Activated T-cell treated with anti-CD3 and anti-CD28 coated beads, Interleukin-2, amount 50 U/mL, for 48 hours (primary cell): ENCODE measurements at places on chromosomes 12 and 14.

GRCh38 chr12:131402781-131403396, 308.0 kb upstream of the SFSWAP start:
- no peak for DNase-seq

DNA sequence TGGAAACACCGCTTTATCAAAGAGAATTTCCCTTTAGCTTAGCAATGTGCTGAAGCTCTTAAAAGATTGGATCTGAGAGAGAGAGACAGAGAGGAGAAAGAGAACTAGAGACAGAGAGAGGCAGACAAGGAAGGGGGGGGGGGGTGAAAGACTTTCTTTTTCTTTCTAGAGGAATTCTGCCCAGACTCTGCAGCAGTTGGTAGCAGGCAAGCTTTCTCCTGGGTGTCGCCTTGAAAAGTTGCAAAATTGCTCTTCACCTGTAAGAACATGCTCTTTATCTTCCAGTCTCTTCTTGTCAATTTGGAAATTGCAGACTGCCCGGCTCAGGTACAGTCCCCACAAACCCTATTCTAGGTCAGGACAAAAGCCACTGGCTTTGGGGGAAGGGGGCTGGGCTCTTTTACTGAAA, 2.9 kb upstream of the OTX2 start:
- no peak for DNase-seq

DNA sequence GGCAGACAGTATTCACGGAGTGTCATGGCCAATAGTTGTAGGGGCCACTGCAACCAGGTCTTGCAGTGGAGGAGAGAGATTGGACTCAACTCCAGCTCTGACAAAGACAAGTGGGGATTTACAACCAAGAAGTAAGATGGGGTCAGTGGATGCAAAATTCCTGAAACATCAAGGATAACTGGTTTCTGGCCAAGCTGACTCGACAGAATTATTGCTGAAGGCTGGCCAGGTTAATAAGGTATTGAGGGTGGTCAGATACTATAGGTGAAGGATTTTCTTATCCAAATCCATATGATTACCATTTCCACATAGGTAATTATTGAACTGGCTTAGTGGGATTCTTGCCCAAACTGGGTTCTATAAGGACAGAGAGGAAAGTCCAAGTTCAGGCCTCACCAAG, 64.9 kb upstream of the FOXG1 start:
- DNase-seq = no peak

- peak; percentile 17 for DNase-seq
Measured at GRCh38 chr14:57314396-57315089, 45.8 kb downstream of the AP5M1 start.

DNA sequence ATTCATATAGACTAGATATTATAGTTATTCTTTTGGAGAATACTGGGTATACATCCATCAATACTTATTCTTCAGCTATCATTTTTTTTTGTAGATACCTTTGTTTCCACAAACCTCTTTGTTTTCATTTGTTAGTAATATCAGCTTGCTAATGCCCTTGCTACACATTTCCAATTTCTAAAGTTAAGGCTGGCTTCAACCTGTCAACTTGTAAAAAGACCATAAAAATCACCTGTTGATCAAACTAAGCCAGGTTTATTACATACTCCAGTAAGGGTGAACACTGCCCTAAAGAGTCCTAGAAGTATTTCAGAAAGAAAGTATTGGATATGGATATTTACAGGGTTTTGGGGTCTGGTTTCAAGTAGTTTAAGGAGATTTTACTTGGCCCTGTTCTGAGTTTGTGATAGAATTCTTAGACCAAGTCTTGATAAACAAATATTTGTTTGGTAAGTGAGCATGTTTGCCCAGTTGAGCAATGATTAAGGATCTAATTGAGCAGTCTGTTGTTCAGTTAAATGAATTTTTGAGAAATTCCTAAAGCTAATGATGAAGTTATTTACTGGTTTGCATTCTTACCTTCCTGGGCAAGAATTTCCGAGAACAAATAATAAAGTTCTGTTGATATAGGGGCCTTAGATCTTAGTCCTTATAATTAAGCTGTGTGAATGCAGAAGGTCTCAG, 52.8 kb upstream of the LRTM2 start:
- DNase-seq = no peak

GRCh38 chr14:86038387-86039042, 508.6 kb downstream of the FLRT2 start:
- peak; percentile 56 for DNase-seq

- DNase-seq = no peak
Measured at GRCh38 chr14:103078860-103079587, 5.0 kb upstream of the LBHD2 start.

DNA sequence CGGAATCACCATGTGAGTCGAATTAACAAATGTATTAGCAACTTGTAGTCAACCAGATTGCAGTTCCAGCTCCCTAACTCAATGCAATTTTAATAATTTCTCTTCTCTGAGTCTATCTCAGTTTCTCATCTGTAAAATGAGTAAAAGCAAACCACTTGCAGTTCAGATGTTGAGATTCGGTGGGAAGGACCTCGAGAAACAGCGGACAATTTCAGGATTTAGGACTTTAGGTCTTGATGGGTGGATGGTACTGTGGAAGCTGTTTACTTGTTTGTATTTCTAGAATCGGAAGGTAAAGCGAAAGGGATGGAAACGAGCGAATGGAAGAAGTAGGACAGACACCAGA, 510 bp upstream of the TTC8 start:
- DNase-seq = no peak

- DNase-seq = no peak
Measured at GRCh38 chr12:41254004-41254914, 66.1 kb downstream of the PDZRN4 start.

GRCh38 chr12:122028165-122028904, 6.7 kb downstream of the BCL7A start:
- DNase-seq = no peak

DNA sequence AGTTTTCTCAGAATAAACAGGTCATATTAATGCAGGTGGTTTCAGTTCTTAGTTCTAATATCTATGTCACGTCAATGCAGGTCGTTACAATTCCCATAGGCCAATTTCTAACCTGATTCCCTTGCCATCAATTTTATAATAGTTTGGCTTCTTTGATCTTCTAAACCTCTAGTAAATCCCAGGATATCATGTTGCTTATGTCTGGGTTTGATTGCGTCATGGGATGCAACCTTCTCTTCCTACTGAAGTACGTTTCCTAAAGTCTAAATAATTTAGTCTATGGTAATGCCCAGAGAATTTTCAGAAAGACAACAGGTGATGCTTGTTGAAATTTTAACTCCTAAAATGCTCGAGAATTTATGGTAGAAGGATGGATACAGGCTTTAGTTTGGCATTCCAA, 19.2 kb downstream of the TAS2R7 start:
- DNase-seq = no peak

GRCh38 chr12:5882511-5883190, 62.4 kb downstream of the ANO2 start:
- DNase-seq = no peak

DNA sequence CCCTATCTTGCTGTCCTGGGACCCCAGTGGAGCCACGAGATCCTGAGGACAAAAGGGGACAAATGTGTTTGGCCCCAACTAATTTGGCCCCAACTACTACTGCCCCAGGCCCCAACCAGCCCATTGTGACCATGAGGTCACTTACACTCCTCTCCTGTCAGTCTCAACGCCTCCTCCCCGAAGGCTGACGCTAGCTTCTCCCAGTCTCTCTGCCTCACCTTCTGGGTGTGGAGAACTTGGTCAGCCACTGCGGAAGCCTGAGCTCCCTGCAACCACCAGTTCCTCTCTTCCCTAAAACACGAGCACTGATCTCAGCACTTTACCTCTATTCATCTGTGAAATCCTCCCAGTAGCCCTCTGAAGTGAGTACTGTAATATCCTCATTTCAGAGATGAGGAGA, 13.3 kb downstream of the FAM181A start:
- DNase-seq = no peak

DNA sequence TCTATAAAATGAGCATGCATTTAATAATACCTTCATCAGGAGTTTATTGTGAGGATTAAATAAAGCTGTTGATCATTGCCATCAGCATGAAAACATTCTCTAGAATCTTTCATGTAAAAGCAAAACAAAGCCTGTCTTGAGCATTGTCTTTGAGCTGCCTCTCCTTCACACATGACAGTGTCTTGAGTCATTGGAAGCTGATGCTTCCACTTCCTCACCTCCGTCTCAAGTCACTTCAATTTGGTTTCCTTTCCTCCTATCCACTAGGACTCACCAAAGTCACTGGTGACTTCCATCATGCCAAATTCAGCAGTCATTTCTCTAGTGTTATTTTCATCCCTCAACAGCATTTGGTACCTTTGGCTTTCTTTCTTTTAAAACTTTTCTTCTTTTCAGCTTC, 31.6 kb upstream of the MYBPC1 start:
- DNase-seq = no peak

GRCh38 chr12:56221232-56221756, 428 bp downstream of the RNF41 start:
- DNase-seq = no peak
